Muscle of back (tissue), 13 donors: ENCODE measurements at places on chromosomes 16 and 17.

- peak; percentile 88 for DNase-seq
These were observed 278.9 kb upstream of the KCNJ16 start for GRCh38 chr17:69796078-69796477.

- no peak for DNase-seq
These were observed 35.6 kb upstream of the IRF8 start for GRCh38 chr16:85863384-85863774.

DNA sequence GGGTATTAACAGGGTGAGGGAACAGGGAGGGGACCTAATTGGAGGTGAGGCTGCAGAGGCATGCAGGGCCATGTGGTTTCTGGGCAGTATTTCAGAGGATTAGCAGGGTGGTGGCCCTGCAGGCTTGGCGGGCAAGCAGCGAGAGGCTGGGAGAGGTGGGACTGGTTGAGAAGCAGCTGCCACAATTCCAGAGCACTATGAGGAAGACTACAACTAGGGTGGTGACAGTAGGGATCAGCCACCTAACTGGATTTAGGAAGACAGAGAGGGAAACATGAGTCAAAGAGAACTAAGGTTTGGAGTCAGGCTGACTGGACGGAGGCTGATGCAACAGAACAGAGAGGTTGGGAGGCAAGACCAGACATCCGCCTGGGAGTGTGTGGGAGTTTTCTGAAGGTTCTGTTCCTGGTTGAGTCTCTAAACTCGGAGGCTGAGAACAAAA, 12.3 kb downstream of the ALOXE3 start:
- no peak for DNase-seq

DNA sequence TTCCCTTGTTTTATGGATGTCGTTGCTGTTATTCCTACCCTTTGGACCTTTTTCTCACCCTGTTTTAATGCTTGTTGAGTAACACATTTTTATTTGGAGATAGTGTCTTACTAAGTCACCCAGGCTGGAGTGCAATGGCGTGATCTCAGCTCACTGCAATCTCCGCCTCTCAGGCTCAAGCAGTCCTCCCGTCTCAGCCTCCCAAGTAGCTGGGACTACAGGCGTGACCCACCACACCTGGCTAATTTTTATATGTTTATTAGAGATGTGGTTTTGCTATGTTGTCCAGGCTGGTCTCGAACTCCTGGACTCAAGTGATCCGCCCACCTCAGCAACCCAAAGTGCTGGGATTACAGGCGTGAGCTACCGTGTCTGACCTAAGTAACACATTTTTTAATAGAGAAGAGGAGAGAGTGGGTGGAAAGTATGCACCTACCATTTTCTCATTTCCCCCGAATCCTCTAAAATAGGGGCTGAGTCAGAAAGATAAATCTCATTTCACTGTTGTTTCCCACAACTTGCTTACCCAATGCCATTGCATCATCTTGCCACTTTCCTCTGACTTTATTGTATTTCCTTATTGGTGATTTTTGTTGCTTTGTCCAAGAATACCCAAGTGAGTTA, 7.0 kb downstream of the DHX40 start:
- DNase-seq, result no peak

GRCh38 chr17:1413281-1413791, 13.3 kb upstream of the YWHAE start:
- peak; percentile 33 for DNase-seq

DNA sequence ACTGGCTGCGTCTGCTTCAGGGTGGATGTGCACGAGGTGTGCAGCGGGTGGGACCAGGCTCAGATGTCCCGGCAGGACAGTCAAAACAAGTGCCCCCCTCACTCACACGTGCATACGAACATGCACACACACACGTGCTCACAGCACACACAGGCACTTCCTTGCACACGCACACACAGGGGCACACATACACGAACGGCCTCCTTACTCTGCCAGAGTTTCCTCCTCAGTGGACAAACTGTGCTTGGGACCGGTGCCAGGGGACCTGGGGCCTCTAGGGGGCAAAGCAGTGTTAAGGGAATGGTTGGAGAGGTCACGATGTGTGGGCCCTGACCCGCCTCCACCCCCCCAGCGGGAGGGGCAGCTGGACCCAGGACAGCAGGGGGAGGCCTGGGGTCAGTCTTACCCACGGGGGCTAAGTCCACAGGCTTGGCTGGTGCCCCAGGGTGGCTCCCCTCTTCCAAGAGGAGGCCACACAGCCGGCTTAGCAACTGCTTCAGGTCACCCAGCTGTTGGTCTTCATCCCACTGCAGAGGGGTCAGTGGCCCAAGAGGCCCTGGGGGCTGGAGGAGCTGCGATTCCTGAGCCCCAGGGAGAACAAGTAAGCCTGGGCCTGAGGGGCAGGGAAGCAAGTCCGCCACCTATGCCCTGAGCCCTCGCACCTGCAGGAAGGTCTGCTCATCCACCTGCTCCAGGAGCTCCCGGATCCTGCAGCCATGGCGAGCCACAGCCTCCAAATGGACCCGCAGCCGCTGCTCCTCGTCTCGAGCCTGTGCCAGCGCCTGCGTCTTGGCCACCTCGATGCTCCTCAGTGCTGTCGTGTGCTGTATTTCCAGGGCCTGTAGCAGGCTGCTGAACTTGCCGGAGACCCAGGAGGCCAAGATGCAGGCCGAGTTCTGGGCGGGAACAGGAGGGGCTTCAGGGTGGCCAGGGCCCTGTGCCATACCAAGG, 4.9 kb downstream of the TRIM65 start:
- DNase-seq, result no peak

DNA sequence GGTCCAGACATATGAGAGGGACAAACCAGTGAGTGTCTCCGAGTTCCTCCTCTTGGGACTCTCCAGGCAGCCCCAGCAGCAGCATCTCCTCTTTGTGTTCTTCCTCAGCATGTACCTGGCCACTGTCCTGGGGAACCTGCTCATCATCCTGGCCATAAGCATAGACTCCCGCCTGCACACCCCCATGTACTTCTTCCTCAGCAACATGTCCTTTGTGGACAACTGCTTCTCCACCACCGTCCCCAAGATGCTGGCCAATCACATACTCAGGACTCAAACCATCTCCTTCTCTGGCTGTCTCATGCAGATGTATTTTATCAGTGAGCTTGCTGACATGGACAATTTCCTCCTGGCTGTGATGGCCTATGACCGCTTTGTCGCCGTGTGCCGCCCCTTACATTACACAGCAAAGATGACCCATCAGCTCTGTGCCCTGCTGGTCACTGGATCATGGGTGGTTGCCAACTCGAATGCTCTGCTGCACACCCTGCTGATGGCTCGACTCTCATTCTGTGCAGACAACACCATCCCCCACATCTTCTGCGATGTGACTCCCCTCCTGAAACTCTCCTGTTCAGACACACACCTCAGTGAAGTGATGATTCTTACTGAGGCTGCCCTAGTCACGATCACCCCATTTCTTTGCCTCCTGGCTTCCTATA, 19.2 kb downstream of the ZNF200 start:
- DNase-seq, result no peak

DNA sequence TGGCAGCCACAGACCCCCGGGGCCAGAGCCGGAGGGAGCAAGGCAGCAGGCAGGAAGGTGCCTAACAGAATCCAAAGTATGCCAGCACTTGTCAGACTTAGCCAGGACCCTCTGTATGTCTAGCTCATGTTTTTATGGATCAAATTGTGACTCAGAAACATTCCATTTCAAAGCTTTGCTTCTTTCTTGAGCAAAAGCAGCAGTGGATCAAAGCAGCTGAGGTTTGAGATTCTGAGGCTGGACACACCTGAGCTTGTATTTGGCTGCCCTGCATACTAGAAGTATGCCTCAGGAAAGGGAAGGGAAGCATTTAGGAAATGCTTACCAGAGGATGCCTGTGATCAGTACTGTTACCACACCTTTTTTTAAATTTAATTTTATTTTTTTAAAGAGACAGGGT, 5.7 kb upstream of the MYO1C start:
- no peak for DNase-seq

DNA sequence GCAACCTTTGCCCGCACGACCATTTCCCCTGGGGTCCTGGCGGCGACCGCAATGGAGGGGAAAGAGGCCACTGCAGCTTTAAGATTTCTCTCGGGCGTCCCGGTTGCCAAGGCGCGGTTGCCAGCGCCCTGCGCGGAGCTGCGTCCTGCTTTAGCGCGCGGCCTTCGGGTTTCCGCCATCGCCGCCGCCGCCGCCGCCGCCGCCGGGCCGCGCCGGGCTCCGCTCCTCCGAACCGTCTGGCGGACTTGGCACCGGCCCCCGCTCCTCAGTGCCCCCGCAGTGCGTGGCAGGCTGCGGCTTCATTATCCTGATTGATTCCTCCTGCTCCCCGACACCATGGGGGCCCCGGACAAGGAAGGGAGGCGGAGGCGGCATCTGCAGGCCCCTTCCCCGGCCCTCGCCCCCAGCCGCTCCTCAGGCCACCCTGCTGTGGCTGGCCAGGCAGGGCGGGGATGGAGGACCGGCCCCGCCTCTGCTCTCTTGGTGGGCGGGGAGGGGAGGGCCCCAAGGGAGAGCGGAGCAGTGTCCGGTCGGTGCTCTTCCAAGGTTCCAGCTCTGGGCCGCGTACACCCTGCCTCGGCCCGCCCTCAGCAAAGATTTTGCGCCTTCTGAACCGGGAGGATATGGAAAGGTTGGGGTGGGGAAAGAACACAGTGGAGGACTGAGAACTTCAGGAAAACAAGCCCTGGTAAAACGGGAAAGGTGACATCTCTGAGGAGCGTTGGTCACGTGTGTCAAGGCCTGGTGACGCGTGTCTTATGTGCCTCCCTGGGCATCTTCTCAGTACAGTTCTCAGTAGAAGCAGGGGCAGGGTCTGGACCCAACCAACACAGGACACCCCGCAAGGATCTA, 34.0 kb downstream of the NEUROD2 start:
- DNase-seq, result peak; percentile 88

DNA sequence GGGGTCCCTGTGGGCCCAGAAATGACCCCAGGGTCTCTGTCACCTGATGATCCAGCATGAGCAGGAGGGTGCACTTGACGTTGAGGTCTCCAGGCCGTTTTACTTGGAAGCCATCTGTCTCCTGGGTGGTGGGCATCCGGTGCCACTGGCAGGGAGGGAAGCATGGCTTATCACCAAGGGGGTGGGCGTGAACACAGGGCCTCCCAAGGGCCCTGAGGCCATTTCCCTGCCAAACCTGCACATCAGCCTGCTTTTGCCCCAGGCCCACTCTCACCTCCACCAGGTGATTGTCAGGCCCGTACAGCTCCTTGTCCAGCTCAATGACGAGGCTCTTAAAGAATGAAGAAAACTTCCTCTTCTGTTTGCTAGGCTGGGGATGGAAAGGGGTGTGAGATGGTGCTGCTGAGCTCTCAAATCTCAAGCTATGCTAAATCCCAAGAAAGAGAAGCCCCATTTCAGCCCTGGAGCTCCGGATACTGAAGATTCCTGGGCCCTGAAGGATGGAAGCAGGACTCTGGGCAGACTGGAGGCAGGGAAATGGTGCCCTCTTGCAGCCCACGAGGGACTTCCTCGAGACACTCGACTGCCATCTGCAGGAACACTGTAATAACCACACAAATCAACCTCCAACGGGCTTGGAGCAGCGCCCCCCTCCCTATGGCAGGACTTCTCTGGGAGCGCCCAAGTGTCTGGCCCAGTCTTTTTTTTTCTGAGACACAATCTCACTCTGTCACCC, 7.1 kb upstream of the FTSJ3 start:
- no peak for DNase-seq

GRCh38 chr17:54172096-54172984, 349.6 kb downstream of the KIF2B start:
- no peak for DNase-seq

GRCh38 chr17:80498242-80498919, 22.0 kb upstream of the NPTX1 start:
- peak; percentile 78 for DNase-seq

DNA sequence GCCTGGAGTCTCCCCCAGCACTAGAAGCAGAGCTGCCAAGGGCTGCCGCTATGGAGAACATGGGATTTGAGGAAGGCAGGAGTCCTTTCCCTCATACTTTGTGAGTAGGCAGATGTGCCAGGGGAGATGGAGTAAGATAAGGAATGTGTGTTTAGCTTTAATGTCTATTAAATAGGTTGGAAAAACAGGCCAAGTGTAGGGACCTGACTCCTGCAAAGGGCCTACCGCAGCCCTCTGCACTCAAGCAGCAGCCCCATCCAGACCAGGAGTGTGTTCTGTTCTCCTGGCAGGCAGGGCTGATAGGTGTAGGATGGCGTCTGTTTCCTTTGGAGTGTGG, 1.8 kb upstream of the MIF4GD start:
- no peak for DNase-seq

- peak; percentile 54 for DNase-seq
These were observed 68.0 kb upstream of the MRTFB start for GRCh38 chr16:14003074-14003570.

- no peak for DNase-seq
These were observed 1.9 kb upstream of the STUB1 start for GRCh38 chr16:678209-678857.

- no peak for DNase-seq
These were observed 153.6 kb downstream of the KATNIP start for GRCh38 chr16:27703545-27703944.

- no peak for DNase-seq
These were observed 71.2 kb downstream of the PCTP start for GRCh38 chr17:55822028-55822427.

DNA sequence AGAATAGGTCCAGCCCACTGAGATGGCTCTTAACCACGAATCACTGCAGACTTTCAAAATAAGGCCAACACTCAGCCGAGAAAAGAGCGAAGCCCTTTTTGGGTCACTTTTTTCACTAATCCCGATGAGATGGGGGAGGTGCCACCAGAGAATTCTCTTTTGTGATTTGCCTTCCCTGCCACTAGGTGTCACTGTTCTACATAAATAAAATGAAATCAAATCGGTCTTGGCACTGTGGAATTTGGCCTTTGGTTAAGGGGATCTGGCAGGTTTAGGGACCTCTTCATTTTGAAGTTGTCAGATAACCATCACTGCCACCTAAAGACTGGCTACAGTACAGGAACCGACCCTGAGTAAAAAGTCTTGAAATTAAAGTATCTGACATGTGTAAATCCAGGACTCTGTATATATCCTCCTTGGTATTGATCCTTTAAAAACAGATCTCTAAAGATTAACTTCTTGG, 147.0 kb downstream of the HS3ST4 start:
- peak; percentile 73 for DNase-seq

DNA sequence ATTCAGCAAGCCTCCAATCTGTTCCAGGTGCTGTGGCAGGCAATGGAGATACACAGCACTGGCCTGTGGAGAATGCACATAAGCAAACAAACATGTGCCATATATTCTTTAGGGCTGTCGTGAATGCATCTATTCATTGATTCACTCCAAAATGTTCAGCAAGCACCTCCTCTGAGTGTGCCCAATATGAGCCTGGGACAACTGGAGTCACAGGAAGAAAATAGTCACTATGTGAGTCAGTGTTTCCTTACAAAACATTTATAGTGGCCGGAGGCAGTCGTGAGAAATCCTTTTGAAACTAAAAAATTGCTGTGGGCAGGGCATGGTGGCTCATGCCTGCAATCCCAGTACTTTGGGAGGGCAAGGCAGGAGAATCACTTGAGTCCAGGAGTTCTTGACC, 310.1 kb downstream of the CA10 start:
- DNase-seq, result no peak

- peak; percentile 79 for DNase-seq
These were observed 25.2 kb upstream of the USP36 start for GRCh38 chr17:78865682-78866390.

GRCh38 chr17:4357030-4357628, 9.3 kb downstream of the UBE2G1 start:
- DNase-seq, result no peak

GRCh38 chr16:78290395-78290794, 190.9 kb downstream of the WWOX start:
- DNase-seq, result no peak
